ENCODE measurements at places on chromosomes 13 and 19. TPM values are rescaled to one million over a fixed set of nuclear protein-coding genes. Genes with fewer than 3 reads are reported as not detected.

DNA sequence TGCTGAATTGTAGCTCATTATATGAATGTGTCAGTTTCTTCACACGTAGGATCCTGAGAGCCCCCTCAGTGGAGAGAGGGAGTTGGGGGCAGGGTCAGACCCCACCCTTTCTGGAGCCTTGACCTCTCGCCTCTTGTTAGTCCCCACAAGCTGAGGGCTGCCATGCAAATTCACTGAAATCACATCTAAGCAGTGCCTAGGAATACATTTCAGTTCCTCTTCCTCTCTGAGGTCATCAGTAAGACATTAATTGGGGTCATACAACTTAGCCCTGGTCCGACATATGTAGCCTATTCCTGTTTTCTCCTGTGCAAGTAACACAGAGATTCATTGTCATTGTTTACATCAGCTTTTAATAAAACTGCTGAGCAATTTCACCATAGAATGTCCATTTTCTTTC is 30.0 kb downstream of the MYO9B start:
- DNase-seq, result no peak

DNA sequence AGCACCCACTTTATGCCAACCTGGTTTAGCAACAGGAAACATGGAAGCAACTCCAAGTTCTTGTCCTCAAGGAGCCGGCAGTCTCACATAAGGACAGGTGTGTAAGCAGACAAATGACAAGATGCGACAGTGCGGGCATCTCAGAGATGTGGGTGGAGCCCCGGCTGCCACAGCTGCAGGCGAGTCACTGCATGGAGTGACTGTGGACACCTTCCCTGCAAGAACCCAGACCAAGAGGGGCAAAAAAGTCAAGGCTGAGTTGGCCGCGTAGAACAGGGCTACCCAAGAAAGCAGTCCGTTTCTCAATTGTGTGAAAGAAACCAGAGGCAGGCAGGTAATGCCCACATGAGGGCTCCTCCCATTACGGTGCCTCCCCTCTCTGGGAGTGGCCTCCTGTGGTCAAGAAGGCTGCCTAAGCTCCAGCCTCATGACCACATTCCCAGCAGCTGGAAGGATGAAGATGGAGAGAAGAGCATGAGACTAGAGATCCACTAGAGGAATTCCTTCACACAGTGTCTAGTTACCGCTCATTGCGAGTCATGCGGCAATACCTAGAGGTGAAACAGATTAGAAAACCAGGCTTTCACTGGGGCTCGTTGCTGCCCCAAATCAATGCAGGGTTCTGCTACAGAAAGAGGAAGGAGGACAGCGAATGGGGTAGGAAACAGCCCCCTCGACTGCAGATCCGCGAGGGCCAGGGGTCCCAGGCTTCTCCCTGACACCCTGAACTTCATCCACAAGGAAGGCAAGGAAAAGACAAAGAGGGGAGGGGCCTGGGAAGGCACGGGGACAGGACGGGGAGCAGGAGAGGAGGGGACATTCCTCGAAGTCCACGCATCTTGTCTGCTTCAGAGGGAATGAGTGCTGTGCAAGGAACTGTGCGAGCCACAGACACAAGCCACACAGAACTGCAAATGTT is 80.2 kb downstream of the SPACA7 start:
- no peak for DNase-seq

- no peak for DNase-seq
These were observed 421.7 kb upstream of the GPC6 start for GRCh38 chr13:92804926-92805325.

- peak; percentile 9 for DNase-seq
These were observed 126.7 kb downstream of the MAB21L1 start for GRCh38 chr13:35349673-35350278.

- DNase-seq, result no peak
These were observed 96.7 kb upstream of the CLDN10 start for GRCh38 chr13:95455782-95456181.

- DNase-seq, result no peak
These were observed 86.2 kb upstream of the SCEL start for GRCh38 chr13:77449265-77449664.

GRCh38 chr13:43911278-43911677 is 31.6 kb downstream of the LACC1 start:
- no peak for DNase-seq

DNA sequence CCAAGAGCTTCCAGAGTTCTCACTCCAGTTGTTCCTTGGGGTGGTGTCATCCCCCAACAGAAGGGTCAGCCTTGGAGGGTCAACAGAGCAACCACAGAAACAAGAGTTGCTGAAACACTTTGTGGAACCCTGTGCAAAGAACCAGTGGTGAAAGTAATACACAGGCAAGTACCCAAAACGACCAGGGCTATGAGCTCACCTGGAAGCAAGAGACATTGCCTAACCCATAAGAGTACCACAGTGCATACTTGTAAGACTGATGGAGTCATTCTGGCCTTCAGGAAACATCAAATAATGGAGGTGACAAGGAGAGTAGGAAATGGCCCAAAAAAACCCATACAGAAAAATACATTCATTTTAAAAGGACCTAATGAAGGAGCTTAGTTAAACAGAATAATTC is 184.3 kb upstream of the TSC22D1 start:
- peak; percentile 49 for DNase-seq

GRCh38 chr19:58007285-58007684 is 4.7 kb upstream of the ZNF606 start:
- no peak for DNase-seq

- DNase-seq, result peak; percentile 75
These were observed 186.7 kb downstream of the COL4A1 start for GRCh38 chr13:110119935-110120905.

DNA sequence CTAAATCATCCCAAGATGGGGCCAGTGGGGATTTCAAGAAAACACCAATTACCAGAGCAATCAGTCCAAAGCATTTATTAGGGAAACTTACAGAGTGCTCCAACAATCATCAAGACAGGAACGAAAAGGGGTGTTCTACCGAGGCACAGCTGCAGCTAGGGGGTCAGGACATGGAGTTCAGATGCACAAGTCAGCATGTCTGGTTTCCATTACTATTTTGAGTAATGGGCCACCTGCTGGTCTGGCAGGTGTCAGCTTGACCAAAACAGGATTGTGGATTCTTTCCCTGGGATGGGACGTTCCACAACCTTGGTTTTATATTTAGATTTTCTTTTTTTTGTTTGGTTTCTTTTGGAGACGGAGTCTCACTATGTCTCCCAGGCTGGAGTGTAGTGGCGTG is 3.9 kb upstream of the UBL5 start:
- no peak for DNase-seq

- DNase-seq, result no peak
These were observed 2.1 kb upstream of the GPC6 start for GRCh38 chr13:93224535-93224934.

Gene CGB5
- total RNA-seq, result 1.1 TPM

Gene KLK15
- total RNA-seq, result not detected

DNA sequence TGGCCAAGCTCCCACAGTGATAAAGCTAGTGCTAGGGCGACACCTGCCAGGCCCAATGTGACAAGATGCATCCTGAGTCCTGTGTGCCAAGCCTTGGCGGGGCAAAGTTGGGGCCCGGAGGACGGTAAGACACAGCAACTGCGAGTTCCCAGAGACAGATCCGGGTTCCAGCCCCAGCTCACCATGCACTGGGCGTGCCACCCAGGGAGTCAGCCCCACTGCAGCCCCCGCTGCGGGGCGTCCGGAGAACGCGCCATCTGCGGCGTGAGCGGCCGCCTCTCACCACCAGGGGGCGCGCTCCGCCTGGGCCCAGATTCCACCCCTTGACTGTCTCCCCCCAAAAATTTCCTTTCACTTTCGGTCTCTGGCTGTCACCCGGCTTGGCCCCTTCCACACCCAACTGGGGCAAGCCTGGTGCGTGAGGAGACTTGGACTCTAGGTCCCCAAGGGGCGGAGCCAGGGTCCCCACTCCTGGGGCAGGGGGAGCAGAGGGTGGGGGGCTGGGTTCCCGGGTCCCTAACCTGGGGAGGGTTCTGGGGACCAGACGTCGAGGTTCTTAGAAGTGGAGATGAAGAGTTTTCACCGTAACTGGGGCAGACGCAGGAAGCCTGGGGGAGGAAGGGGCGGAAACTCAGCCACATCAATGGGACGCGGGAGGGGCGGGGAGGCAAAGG is at the start of gene FLT3LG:
Gene FLT3LG (plus strand): TSS at position 348 of the 674 bp plus-strand sequence. CDS start 425 bp downstream, outside the sequence.
- DNase-seq, result peak; percentile 55

GRCh38 chr13:33884531-33885220 is 66.7 kb downstream of the RFC3 start:
- DNase-seq, result no peak

DNA sequence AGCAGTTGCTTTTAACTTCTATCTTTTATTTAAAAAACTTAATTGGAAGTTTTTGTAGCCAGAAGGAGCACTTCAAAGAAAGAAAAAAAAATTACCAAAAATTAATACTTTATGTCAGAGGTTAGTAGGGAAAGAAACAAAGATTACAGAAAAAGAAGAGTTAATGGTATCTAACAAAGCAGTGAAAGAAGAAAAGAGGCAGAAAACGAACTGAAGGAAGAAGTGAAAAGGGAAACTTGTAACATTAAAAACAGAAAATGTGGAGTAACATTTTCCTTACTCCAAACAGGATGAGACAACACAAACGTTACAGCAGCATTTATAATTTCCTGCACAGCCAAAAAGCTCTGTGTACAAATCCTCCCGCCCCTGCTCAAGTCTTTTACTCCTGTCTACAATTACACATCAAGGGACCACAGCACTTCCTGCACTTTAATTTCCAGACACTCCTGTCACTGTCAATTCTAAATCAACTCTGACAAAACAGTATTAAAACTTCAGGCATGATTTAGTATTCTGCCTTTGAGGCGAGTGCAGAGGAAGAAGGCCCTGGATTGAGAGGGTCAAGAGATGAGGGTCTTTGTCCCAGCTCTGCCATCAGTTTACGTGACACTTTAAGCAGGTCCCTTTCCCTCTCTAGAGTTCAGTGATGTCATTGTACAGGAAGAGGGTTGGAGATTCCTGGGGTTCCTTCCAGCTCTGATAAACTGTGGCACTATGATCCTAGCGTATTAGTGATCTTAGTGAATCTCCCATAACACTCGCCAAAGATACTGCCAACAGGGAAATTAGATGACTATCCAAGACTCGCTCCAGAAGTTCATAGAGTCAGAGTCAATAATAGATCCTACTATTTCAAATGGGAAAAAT is 53.2 kb upstream of the LSM14A start:
- no peak for DNase-seq

DNA sequence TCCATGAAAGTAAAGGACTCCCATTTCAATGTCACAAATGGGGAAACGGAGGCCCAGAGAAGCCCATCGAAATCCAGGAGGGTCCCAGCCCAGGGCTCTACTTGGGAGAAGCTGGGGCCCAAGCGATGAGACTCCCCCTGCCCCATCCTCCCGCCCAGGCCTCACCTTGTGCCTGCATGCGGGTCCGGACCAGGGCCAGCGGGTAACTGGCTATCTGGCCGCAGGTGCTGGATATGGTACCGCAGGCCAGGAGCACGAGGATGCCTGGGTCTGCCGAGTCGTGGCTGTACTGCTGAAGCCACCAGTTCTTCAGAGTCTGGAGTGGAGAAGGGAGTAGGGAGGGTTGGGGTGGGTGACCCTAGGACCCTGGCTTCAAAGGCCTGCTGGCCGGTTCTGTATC is 10.4 kb upstream of the SLC25A41 start:
- no peak for DNase-seq

DNA sequence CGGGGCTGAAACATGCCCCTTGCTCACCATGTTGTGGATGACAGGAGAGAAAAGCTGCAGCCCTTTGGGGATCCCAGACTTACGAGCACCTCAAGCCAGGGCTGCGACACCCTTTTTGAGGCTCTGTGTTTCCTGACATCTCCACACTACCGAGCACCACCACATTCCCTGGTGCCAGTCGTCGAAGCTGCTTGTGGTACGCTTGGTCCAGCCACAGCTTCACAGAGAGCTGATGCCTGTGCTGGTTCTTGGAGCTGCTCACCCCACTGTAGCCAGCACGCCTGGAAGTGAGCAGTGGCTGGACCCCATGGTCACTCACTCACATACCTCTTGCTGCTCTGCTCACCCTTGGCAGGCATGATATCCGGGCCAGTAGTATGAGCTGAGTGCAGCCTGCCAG is 367.5 kb downstream of the SLITRK6 start:
- no peak for DNase-seq

GRCh38 chr13:67277581-67277980 is 47.4 kb upstream of the PCDH9 start:
- DNase-seq, result no peak

DNA sequence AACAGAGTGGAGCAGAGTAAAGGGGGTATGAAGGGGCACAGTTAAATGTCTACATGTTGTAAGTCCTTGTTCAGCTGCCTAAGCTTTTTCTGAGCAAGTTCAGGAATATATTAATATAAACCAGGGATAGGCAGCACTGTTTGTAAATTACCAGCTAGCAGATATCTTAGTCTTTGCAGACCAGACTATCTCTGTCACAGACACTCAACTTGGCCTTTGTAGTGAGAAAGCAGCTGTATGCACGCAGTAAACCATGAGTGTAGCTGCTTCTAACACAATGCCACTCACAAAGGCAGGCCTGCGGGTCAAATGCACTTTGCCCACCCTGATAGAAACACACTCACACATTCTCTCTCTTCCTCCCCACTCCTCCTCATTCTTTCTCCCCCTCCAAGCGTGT is 1016.9 kb downstream of the UQCRFS1 start:
- no peak for DNase-seq

DNA sequence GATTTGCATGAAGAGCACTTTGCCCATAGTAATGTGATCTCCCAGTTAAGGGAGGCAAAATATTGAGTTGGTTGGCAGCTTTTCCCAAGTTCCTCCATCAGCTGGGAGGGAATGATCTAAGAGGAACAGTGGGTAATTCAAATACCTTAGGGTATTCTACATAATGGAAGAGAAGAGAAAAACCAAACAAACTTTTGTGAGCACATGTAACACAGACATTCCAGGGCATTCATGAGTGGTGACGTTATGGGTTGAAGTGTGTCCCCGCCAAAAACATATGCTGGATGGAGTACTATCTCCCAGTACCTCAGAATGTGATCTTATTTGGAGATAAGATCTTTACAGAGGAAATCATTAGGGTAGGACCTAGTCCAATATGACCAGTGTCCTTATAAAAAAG is 220.1 kb downstream of the FOXO1 start:
- DNase-seq, result no peak

- no peak for DNase-seq
These were observed 5.5 kb downstream of the WDFY2 start for GRCh38 chr13:51589793-51590192.

Gene ZNF324B
- total RNA-seq, result 8.3 TPM

DNA sequence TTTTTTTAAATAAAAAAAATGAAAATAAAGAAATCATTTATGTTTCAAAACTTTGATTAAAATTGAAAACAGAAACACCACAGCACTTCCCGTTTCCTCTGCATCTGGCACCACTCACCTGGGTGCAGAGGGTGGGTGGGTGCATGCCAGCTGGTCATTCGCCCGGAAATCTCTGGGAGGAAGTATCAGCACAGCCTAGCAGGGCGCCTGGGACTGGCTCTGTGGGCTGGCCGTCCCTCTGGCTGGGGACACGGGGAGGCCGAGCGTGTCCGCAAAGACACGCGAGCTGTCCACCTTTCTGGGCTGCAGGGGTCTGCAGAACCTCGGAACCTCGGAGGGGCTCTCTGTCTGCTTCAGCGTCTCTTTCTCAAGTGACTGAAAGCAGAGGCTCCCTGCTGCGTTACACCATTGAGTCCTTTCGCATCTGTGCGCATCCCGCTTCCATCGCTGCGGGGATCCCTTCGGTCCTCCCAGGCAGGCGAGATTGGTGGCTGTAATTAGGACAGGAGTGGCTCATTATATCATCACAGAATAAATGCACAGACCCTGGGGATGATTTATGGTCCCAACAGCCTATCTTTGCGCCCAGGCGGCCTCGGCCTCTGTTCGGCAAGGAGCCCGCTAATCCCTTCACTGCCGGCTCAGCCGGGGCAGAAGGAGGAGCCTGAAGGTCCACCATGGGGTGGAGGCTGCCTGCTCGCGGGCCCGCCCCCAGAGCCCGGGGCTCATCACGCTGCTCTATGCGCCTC is 17.2 kb downstream of the CRTC1 start:
- peak; percentile 59 for DNase-seq

- DNase-seq, result no peak
These were observed 207.4 kb upstream of the RFC3 start for GRCh38 chr13:33610438-33611120.

Measured in mammary epithelial cell (primary cell).